ENCODE measurements at places on chromosomes 4 and X.

- no peak for DNase-seq
Measured at GRCh38 chr4:34371676-34372075, 1872.6 kb downstream of the ARAP2 start.

DNA sequence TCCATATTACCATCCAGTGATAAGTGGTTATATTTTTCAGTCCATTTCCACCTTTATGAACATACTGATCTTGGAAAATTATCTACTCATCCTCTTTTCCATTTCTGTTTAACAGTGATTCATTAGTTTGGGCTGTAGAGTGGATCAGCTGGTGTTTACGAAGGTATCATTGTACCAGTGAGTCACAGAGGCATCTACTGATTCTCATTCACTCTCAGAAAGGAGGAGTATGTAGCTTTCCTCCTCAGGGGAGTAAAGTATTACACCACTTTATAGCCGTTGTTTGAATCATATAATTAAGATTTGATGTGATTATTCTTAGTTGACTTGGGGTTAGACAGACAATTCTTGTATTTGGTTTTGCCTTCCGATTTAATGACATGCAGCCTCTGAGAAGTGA, 74.7 kb downstream of the GALNT7 start:
- no peak for DNase-seq

DNA sequence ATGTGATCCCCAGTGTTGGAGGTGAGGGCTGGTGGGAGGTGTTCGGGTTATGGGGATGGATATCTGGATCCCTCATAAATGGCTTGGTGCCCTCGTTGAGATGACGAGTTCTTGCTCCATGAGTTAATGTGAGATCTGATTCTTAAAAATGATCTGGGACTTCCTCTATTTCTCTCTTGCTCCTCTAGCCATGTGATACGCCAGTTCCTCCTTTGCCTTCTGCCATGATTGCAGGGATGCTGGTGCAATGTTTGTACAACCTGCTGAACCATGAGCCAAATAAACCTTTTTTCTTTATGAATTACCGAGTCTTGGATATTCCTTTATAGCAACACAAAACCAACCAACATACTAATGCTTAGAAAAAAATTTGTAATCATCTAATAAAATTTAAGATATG, 56.6 kb downstream of the STAP1 start:
- no peak for DNase-seq

DNA sequence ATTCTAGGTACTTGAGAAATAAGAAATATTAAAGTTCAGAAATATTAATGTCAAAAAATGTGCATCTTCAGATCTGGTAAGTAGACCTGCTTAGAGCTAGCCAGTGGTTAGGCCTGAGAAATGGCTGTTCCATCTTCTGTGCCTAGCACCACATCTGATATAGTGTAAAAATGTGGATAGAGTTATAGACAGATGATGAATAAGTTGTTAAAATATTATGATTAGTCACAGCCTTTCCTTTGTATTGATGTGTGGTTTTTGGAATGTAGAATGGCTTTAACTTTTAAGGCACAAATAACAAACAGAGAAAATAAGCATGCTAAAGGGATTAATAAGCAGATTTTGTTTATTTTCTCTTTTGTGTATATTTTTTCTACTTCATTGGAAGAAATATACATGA, 133.5 kb upstream of the NUDT6 start:
- DNase-seq = no peak

- DNase-seq = no peak
Measured at GRCh38 chr4:26397086-26397485, 76.3 kb downstream of the RBPJ start.

GRCh38 chr4:185875316-185875907, 63.4 kb upstream of the SORBS2 start:
- DNase-seq = no peak

DNA sequence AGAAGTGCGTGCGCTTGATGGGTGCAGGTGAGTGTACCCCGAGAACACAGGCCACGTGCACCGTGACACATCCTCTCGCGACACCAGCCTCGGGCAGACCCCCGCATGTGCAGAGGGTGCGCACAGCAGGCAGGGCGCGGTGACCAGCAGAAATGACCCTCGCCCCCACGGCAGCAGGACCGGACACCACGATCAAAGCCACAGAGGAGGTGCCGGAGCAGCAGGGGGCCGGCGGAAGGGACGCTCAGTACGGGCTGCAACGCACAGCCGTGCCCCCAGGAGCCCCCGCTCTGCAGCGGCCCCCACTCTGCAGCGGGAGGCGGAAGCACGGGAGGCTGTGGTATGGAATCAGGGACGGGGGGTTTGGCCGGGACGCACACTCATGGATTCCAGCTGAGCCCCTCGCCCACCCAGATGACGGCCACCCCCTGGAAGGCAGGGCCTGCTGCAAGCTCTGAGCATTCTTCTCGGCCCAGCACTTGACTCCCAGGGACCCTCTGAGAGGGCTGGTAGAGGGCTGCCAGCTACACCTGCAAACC, 17.1 kb downstream of the PPP2R3B start:
- DNase-seq = no peak

GRCh38 chrX:85897362-85898126, 149.8 kb downstream of the CHM start:
- DNase-seq = no peak

DNA sequence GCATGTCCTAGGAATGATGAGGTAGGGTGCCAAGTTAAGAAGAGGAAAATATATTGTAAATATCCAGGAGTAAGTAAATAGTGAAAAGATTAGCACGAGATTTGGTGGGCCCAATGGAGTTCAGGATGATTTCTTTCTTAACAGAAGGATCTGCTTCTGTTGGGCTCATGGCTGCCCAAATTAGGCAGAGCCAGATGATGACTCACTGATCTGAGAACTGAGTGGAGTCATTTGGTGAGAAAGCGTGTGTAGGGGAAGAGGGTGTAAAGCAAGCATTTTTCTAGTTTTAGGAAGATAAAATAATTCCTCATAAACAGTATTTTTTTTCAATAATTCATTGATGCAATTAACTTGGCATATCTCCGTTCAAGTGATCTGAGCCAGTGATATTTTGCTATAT, 1.6 kb downstream of the TBX22 start:
- no peak for DNase-seq

GRCh38 chr4:109111031-109111430, 191.4 kb downstream of the COL25A1 start:
- no peak for DNase-seq

DNA sequence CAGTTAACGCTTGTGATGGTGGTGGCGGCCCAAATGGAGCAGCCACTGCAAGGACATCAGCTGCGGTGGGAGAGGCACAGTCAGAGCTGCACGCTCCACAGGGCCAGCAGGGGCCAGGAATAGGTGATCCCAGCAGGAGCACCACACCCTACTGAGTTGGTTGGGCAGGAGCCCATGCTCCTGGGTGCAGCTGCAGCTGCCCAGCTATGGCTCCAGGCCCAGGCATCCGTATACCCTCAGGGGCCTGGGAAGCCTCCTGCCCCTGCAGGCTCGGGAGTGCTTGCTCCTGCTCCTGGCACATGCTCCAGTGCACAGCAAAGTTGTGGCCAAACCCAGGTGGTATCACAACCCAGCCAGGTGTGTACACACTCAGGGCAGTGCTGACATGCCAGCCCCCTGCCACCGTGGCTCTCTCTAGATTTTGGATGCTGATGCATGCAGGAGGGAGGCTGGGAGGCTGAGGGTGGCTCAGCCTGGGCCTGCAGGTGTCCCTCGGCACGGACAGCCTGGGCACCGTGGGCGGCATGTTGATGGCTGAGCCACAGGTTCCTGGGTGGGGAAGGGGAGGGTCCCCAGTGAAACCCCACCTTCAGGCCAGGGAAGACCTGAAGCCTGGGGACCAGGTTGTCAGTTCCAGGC, 150.2 kb downstream of the CXXC4 start:
- no peak for DNase-seq

DNA sequence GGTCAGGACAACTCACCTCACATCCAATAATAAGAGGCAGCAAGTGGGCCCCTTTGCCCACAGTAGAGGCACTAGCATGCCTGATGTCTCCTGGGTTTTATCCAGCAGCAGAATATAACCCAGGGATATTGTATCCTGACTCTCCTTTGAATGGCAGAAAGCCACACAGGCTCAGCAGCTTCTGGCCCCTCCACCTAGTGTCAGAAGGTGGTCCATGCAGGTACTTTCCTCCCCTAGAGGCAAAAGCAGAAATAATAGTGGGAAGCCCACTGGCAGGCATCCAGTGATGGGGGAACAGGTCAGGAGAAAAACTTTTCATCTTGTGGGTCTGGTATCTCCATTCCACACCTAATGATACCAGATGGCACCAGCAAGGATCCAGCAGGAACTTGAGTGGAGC, 75.5 kb upstream of the IRS4 start:
- DNase-seq = no peak

GRCh38 chr4:53313510-53313909, 52.4 kb downstream of the SCFD2 start:
- no peak for DNase-seq

DNA sequence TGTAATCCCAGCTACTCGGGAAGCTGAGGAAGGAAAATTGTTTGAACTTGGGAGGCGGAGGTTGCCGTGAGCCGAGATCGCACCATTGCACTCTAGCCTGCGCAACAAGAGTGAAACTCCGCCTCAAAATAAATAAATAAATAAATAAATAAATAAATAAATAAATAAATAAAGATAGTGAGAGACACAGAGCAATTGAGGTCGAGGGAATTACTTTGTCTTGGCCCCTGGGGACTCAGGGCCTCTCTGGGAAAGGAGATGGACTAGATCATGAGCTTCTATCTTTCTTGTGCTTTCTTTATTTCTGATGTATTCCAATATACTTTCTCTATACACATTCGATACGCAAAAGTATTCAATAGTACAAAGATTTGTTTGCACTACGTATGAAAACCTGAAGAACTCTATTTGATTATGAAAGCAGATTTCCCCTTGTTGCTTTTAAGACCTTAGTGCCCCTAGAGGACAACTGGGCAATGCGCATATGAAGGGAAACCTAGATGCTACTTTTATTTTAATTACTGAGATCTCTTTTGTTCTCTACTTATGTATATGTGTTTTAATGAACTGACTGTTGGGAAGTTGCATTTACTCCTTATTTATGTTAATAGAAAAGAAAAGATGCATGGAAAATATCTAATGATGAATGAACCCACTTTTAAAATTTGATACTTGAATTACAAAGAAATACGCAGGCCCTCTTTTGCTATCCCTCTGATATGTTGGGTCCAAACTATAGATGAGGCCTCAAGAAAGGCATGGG, 12.8 kb upstream of the ELOVL6 start:
- no peak for DNase-seq

GRCh38 chr4:3372933-3373465, 68.8 kb upstream of the HGFAC start:
- DNase-seq = no peak

- DNase-seq = no peak
Measured at GRCh38 chrX:149003863-149004660, 501.0 kb downstream of the IDS start.

- no peak for DNase-seq
Measured at GRCh38 chr4:6087669-6088341, 69.6 kb upstream of the C4orf50 start.

- no peak for DNase-seq
Measured at GRCh38 chrX:153351981-153352380, 18.0 kb downstream of the ZNF275 start.

GRCh38 chrX:6383917-6384316, 151.0 kb downstream of the VCX3A start:
- DNase-seq = no peak

DNA sequence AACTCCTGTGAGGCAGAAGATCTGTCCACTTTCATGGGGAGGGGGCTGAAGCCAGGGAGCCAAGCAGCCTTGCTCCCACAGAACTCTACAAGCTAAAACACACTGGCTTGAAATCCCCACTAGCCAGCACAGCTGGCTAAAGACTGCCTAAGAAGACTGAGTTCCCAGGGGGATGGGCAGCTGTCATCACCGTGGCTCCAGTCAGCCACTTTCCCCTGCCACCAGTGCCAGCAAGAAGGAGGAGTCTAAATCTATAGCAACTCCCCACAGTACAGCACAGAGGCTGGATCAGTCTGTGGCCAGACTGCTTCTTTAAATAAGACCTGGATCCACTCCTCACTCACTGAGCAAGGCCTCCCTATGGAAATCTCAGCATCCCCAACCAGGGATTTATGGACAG, 308.6 kb downstream of the FAM47B start:
- no peak for DNase-seq

GRCh38 chr4:18593297-18594002, 571.9 kb upstream of the LCORL start:
- peak; percentile 4 for DNase-seq

- no peak for DNase-seq
Measured at GRCh38 chrX:31551913-31552312, 480.1 kb upstream of the FTHL17 start.

DNA sequence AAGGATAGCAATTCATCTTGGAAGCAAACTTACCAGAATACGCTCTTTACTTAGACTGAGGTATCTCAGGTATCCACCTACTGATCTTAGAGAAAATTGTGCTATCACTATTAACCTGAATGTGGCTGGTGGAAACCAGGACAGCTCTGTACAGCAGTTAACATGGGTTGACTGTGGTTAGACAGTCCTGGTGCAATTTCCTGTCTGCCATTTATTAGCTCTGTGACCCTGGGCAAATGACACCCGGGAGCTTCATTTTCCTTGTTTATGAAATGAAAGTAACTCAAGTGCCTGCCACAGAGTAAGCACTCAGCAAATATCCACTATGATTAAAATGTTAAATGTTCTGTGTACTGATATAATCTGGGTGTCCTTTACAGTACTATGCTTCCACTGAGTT, 60.0 kb downstream of the SMC1A start:
- no peak for DNase-seq

DNA sequence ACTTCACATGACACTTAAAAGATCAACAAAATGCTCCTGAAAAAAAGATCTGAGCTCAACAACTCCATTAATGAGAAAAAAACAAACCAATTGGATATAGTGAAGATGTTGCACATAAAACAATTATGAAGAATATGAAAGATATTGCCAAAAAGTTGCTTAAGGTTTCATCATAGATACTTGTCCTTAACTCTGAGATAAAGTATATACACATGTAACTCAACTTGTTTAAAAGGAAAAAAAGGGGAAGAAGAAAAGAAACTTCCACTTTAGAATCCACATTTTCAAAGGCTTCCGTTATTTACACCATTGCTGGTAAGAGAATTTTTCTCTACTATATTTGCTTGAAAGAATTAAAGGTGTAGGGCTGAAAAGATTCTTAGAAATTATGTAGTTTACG, 2.7 kb downstream of the AFAP1 start:
- DNase-seq = no peak

GRCh38 chr4:30939069-30939468, 218.9 kb downstream of the PCDH7 start:
- DNase-seq = no peak

All from stimulated activated CD8-positive, alpha-beta memory T cell treated with anti-CD3 and anti-CD28 coated beads, Interleukin-7, amount 100 ng/mL, for 48 hours (primary cell).